WERI-Rb-1 (cell line): ENCODE measurements at places on chromosomes 1 and 21.

DNA sequence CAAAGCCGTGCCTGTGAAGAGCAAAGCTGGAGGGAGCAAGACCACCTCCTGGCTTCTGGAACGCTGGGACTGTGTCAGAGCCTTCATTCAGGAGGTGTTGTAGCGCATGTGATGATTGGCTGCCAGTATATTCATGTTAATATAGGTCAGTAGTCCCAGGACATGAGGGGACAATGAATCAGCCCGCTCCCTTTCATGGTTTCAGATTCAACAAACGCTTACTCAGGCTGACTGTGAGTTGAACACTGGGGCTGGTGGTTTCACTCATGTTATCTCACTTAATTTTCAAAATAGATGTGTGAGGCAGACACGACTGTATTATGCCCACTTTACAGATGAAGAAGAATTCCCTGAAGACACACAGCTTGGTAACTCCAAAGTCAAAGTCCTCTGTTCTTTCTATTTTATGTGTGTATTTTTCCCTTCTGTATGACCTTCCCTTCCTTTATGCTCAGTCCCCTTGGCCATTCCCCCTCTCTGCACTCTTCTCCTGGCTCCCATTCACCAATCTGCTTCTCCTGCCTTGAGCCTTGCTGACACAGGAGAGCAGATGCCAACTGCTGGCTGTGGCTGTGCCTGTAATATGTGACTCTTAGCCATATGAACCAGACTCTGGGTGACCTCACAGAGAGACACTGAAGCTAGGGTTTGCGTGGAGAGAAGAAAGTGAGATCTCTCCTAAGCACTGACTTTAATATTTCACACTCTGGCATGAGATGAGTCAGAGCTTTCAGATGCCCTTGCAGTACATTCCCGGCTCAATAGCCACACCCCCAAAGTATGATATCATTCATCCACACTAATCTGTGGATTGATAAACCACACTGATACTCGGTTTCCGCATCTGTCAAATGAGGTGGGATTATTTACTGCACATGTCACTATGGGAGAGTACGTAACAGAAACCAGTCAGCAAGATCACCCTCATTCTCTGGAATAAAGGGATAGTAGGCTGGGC lies 31.4 kb upstream of the KIRREL1 start:
- no peak for DNase-seq

GRCh38 chr1:42143896-42144710 lies 9.1 kb upstream of the GUCA2B start:
- DNase-seq, result peak; percentile 37

DNA sequence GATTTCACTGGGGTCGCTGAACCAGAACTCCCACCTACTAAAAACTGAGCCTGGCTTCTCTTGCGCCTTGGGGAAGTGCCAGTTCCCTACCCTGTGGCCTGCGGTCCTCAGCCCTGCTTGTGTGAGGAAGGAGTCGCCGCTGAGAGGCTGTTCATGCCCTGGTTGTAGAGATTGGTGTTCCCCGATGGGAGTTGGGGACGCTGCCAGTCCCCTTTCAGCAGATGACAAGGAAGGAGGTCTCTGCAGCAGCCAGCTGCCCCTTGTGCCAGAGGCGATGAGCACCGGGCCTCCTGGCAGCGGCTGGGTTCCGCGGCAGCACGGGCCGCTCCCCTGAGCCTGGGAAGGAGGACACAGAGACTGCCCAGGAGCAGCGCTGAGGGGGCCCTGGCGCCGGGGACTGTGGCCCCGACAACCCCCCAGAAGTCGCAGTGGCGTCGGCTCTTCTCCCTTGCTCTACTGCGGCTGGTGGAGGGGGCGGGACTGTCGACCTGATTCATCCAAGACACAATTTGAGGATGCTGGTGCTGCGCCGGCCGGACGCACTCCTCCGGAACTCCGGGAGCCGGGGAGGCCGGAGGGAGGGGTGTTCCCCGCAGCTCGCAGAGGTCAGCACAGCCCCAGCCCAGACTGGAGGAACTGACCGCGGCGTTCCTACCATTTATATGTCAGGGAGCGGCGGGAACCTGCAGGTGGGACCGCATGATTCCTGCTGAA lies 12.0 kb upstream of the ADORA3 start:
- DNase-seq, result no peak

DNA sequence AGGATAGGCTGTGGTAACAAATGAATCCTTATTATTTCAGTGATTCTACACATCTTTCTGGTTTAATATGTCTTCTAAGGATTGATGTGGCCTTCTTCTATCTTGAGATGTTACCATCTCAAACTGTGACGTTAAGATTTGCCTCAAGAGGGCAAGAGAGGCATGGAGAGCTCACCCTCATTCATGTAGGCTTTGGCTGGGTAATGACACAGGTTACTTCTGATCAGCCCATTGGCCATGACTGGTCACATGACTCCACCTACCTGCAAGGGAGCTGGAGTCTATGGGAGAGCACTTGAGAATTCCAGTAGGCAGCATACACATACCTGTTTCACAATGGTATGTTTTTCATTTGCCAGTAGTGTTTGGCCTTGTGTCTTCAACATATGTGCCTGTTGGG lies 30.0 kb downstream of the CACHD1 start:
- peak; percentile 14 for DNase-seq

DNA sequence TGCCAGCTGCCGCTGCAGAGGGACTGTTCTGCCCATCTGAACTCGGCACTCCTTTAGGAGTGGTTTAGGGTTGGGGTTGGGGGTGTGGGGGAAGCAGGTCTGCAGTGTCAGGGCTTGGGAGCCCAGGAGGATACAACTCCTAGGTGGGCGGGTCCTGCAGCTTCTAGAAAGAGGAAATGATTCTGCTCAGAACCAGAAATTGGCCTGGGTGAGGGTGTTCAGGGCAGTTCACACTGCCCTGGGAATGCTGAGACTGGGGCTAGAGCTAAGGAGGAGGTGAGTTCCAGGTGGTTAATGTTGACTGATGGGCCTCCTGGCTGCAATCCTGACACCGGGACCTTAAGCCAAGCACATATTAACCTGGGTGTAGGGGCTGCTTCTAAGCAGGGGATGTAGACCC lies 4.8 kb upstream of the SLC26A9 start:
- DNase-seq, result no peak

- no peak for DNase-seq
Measured at GRCh38 chr1:224333939-224334786, 4.2 kb upstream of the NVL start.

GRCh38 chr1:36572142-36572715 lies 89.5 kb upstream of the CSF3R start:
- DNase-seq, result no peak

DNA sequence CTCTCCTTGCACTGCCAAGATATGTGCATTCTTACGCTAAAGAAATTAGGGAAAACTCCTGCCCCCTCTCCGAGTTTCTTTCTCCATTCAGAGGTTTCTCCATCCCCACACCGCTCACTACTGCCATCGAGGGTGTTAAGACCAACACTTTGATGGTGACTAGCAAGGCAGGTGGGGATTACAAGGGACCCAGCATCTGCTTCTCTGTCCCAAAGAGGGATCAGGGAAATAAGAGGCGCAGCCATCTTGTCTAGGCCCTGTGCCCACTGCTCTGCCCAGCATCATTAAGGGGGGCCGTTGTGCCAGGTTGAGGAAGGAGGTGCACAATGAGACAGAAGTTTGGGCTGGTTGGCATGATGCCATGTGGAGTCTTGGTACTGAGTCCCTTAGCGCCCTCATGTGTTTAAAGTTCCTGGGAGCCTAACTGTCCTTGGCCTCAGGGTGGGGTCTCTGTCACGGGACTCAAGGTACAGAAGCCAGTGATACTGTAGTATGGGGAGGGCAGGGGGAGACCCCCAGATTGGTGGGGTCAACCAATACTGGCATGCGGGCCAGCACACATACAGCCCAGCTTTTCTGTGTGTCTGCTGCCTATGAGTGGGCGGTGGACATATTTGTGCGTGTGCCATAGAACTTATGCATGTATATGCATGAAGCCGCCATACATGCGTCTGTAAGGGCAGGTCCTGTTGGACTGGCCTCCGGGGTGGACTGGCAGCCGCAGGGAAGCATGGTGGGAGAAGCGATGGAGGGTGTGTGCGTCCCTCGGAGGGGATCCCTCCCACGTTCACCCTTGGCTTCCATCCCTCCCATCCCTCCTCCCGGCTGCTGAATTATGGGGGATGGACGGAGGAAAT lies 5.5 kb downstream of the EFNA3 start:
- DNase-seq, result peak; percentile 66

DNA sequence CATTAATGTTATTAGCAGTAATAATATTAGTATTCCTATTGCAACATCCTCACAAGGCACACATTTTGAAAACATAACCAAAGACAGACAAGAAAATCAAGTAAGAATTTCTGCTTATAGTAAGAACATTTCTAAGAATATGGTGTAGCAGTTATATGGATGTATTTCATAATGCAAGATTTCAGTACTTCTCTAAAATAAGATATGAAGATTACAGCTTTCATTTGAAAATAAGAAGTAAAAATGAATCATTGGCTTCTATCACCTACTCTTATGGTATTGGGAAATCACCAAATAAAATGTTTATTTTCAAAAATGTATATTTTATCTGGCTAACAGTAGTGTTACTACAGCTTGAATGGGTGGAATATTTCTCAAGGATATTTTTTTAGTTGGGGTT lies 103.8 kb upstream of the USP25 start:
- no peak for DNase-seq

GRCh38 chr1:246724016-246724730 lies at the start of gene SCCPDH:
SCCPDH (plus strand) TSS chr1:246724409; CDS start chr1:246724423, 14 bp downstream.
- DNase-seq, result peak; percentile 88

GRCh38 chr1:92244376-92244775 lies 26.7 kb downstream of the C1orf146 start:
- DNase-seq, result no peak

DNA sequence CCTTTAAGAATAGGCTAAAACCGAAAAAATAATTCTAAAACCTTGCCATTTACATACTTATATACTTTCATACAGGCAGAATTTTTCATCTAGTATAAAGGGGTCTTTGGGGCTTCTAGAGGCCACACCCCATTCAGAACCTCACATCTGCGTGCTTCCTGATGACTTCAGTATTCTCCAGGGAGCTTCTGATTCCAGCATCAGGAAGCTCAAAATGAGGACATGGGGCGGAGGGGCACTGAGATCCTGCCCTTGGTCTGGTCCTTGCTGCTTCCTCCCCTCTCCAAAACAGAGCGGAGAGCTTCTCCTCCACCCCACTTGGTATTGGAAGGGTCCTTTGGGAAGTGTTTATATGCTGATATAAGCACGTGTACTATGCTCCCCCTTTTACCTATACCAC lies 13.8 kb downstream of the PAX7 start:
- no peak for DNase-seq

- DNase-seq, result no peak
Measured at GRCh38 chr1:152125834-152126443, 10.7 kb upstream of the TCHH start.

GRCh38 chr1:226814751-226815537 lies 55.5 kb upstream of the PSEN2 start:
- peak; percentile 15 for DNase-seq

DNA sequence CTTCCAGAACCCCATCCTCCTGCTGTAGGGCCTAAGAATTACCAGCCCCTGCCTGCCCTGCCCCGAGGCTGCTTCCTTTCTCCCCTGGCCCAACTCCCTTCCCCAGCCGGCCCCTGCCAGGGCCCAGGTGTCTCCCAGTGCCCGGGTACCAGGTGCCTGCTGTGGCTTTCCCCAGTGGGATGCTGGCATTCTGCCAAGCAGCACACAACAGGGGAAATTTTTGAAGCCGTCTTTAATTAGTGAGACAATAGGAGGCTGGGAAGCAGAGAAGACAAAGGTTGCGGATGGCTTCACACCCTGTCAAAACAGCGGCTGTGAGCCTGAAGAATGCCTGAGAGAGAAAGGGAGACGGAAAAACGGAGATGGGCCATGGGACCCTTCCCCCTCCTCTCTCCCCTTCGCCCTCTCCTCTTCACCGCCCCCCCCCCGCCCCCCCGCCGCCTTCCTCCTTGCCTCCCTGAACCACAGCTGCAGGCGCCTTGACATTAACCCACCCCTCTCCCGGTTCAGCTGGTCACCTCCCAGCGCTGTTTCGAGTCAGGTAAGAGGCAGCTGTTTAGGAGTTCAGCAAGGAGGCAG lies 33.6 kb downstream of the LRRN2 start:
- DNase-seq, result peak; percentile 65

DNA sequence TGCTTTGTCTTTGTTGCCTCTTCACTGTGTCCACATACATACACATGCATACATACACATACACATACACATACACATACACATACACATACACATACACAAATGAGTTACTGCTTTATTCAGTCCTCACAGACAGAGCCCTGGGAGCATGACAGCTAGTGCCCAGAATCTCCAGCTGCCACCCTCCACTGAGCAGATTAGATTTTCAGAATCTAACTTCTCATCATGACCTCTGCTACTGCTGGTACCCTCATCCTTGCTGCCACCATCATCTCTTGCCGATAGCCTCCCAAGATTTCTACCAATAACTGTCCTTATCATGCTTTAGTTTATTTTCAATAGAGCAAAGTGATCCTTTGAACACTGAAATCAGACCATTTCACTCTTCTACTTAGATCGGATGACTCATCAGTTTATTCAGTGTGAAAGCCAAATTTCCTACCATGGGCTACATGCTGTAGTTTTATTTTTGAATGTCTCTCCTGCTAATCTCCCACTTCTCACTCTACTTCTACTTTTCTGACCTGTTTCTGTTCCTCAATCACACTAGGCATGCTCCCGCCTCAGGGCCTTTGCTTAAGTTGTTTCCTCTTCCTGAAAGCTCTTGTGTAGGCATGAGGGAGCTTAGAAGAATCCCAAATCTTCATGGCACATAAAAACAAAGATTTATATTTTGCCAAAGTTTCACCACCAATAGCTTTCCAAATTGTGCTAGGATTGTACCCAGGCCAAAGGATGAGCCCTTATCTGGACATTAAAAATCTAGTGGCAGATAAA lies 43.0 kb downstream of the ATP6V1G3 start:
- DNase-seq, result no peak

GRCh38 chr21:31133243-31133830 lies 95.1 kb upstream of the KRTAP19-8 start:
- DNase-seq, result no peak

DNA sequence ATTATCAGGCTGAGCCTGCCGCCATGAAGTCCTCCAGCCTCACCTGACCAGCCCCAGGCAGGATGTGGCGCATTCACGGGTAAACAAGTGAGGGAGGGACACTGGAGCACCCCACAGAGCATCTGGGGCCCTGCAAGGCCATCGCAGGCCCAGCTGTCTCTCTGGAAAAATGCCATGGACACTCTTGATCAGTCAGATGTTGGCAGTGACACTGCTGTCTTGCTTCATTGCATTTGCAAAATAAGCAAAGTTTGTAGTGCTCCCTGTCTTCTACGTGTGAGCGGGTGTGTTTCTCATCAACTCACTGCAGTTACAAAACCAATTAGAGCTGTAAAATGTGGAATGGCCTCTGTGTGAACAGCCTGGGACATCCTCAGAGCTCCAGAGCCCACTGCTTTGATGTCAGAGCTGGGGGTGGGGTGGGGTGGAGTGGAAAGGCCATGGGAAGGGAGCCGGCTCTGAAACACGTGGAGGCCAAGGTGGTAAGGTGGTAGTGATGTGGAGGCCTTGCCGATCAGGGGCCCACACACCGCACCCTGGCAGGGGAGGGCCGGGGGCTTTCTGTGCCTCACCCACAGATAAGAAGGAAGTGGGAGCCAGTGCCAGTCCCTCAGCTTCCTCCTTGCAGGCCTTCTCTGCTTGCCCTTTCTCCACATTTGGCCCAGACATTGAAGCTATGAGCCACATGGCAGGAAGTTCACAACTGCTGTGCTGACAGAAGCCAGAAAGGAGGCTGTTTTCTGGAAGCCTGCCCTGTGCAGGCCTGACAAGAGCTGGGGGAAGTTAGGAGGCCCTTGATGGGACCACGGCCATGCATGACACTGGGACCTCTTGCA lies 254.9 kb downstream of the RHOU start:
- no peak for DNase-seq
